A172 (cell line): ENCODE measurements at places on chromosomes 13 and 19. TPM values are rescaled to one million over a fixed set of nuclear protein-coding genes. Genes with fewer than 3 reads are reported as not detected.

DNA sequence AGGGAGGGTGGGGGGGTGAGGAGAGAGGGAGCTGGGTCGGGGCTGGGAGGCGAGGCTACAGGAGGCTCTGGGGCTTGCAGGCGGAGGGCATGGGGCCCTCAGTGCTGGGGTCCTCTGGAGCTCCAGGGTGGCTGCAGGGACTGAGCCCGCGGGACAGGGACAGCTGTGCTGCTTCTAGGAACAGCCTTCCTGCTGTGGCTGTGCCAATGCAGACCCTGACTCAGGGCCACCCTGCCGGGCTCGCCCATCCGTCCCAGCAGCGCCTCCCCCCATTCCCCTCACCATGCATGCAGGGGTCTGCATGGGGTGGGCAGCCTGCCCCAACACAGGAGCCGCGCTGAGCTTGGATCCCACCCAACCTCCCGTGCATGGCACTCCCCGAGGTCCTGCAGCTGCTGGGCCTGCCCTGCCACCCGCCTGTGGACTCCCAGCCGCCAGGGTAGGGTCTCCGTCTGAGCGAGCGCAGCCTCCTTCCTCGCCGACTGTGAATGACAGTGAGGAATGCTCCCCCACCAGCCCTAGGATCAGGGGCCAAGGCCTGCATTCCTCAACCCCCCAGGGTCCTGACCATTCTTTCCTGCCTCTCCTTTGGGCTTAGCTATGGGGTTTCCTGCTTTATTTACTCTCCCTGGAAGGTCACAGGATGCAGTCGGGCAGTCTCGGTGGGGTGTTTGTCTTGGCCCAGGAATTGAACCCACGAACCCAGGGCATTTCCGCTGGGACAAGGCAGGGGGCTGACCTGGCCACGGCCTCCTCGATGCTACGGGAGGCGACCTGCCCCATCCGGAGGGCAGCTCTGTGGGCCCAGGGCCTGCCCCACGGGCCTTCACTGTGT is 23.4 kb downstream of the CEBPG start:
- DNase-seq = no peak

DNA sequence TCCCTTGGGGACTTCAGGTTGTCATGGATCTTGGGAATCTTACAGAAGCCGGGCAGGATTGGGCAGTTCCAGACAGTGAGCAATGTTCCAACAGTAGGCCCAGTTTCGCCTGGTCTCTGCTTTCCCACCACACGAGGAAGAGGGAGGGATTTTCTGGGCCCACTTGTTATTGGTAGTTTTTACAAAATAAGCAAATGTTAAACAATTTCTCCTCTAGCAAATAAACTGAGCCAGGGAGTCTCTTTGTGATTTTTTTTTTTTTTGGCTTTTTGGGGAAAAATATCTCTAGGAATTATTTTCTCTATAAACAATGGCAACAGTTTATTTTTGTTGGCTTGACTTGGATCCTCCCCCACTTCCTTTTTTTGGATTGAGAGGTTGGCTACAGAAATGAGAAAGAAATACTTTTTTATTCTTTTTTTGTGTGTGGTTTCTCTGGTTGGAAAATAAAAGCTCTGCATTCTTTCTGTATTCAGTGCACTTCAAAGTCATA is 89.3 kb downstream of the TM9SF2 start:
- no peak for DNase-seq

DNA sequence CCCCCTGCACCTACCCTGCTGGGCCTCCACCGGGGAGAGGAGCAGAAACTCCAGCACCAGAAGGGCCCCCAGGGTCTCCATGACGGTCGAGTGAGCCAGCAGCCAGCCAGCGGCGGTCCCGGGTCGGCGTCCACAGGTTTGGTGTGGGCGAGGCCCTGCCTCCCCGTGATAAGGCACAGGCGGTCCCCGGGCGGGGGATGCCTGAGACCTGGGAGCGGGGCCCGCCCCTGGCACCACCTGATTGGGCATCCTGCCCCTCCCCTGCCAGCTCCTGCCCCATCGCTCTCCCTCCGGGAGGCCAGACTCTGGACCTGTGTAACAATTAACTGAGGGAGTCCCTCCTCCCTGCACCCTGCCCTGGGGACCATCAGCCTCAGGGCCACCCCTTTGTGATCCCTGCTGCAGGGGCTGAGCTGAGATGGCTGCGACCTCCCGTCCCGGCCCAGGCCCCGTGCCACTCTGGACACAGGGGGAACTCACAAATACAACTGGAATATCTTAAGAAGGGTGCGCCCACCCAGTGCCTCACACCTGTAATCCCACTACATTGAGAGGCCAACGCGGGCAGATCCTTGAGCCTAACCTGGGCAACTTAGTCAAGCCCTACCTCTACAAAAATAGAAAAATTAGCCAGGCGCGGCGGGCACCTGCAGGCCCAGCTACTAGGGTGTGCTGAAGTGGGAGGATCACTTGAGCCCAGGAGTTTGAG is at the start of gene SMIM24:
Gene SMIM24, minus strand, starts transcription at position 143 of the 709 bp plus-strand sequence. Its CDS starts 62 bp downstream, at position 81.
- DNase-seq = no peak

GRCh38 chr19:38729653-38730469 is 14.4 kb downstream of the CAPN12 start:
- peak; percentile 54 for DNase-seq

GRCh38 chr19:7857727-7858108 is 16.5 kb downstream of the PRR36 start:
- DNase-seq = no peak

GRCh38 chr19:48095612-48096175 is 14.9 kb downstream of the PLA2G4C start:
- DNase-seq = peak; percentile 1

- no peak for DNase-seq
These were observed 1639.9 kb downstream of the SLITRK5 start for GRCh38 chr13:89310943-89311672.

Gene TGFB1
- 13.6 and 18.3 TPM in 2 replicates for total RNA-seq

Gene SWSAP1
- total RNA-seq = 0.65 and 1.6 TPM in 2 replicates

Gene KLK11
- not detected in 2 replicates for total RNA-seq

Gene KL
- 0.05 TPM in 1 of 2 replicates, not detected in the other for total RNA-seq

Gene ERICH4
- total RNA-seq = not detected in 2 replicates

Gene MBD3L2
- total RNA-seq = not detected in 2 replicates
